ENCODE measurements at places on chromosomes 11 and 22. TPM values are rescaled to one million over a fixed set of nuclear protein-coding genes. Genes with fewer than 3 reads are reported as not detected.

MOGAT2 gene
- 0.60 TPM for total RNA-seq

LRRC74B gene
- 0.20 TPM for total RNA-seq

OR52A1 gene
- total RNA-seq = not detected

RIC3 gene
- total RNA-seq = 4.7 TPM

CD248 gene
- total RNA-seq = 4.0 TPM

HBB gene
- total RNA-seq = 20.2 TPM

TSGA10IP gene
- total RNA-seq = not detected

PTPRJ gene
- 2.0 TPM for total RNA-seq

OPCML gene
- total RNA-seq = not detected

DNA sequence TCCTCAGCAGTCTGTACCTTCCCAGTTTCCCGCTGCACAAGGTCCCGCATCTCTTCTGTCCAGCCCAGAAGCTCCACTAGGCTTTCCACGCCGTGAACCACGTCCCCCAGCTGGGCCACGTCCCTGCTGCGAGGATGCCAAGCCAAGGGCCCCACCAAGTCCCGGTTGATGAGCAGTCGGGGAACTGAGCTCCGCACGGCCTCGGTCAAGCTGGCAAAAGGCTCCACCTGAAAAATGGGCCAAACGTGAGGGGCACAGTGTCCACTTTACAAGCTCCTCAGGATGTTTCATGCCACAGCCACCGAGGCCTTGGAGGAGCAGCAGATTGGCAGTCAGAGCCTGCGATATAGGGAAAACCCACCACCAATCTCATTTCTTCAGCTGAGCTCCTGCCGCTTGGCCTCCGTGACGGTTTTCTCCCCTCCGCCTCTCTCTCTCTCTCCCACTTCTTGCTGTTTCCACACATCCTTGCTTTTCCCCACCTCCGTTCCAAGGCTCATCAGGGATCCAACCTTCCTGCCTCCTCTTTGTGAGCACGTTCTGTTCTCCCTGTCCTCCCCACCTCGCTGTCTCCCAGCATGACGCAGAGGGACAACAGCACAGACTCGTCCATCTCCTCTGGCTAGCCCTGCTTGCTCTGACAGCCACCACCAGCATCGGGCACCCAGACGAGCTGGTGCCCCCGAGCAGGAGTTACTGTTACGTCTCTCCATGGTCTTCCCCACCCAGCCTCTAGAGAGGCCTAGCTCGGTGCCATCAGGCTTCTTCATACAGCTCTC is 11.5 kb downstream of the RIC8A start:
- ATAC-seq = no peak

DNA sequence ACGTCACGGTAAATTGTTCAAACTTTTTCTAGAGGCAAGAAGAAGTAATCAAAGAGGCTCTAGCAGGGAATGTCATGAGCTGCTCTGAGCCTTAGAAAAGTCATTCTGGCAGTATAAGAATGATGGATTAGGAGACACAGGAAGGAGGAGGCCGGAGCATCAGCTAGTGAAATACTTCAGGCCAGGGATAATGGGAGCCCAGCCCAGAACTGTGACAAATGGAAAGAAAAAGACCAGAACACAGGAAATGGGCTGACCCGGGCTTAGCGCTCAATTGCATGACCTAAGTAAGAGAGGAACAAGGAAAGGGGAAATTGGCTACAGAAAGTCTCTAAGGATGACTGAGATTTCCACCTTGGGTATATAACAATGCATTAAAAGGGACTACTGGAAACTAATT is 108.6 kb downstream of the LARGE1 start:
- no peak for ATAC-seq

GRCh38 chr22:23874871-23875270 is 17.2 kb downstream of the SLC2A11 start:
- no peak for ATAC-seq

DNA sequence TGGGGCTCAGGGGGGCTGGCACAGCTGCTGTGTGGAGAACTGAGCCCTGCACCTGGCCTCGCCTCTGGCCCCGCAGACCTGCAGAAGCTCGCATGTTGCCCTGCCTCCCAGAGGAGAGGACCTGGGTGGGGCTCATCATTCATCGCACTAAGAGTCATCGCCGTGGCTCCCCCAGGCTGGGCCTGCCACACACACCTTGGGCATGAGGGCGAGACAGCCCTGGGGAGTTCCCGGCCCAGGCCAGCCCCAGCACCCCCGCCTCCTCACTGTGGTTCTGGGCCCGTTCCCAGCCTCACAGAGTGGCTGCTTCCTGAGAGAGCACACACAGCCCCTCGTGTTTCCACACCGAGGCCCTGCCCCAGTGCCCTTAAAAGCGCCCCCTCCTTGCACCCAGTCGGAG is 694.6 kb downstream of the TBC1D22A start:
- peak; percentile 43 for ATAC-seq

- ATAC-seq = peak; percentile 85
These were observed 133.5 kb downstream of the COMMD9 start for GRCh38 chr11:36155770-36156160.

DNA sequence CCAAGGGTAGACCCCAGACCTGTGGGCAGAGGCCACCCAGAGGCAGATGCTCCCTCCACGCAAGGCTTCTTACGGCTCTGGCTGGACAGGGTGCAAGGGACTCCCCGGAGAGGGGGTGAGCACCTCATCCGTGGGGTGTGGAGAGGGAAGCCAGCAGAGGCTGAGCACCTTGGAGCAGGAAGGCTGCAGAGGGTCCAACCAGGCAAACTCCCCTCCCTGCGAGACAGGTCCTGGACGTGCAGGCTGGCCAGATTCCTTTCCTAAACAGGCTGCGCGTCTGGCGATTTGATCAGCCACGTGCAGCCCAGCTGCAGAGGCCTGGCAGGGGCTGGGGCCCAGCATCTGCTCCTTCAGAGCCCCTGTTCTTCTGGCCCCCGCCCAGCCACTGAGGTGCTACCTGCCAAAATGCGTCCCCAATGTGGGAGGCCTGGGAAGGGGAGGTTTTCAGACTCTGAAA is 49.3 kb downstream of the WNT11 start:
- no peak for ATAC-seq

GRCh38 chr11:5345831-5346230 is 2.5 kb upstream of the OR51B5 start:
- ATAC-seq = no peak

DNA sequence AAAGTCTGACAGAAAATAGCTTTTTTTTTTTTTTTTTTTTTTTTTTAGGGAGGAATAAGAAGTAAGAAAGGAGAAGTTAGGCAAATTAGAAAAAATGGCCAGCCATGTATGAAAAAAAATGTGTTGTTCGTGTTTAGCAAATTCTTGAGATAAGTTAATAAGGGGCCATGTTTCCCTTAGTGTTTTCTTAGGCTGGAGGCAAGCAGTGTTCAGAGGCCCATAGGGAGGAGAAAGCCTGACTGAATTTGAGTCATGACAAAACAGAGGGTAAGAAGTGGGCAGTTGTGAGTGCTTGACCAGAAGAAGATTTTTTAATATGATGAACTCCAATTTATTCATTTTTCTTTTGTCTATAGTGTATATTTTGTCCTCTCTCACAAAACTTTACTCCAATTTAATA is 766.4 kb downstream of the FAM181B start:
- no peak for ATAC-seq

DNA sequence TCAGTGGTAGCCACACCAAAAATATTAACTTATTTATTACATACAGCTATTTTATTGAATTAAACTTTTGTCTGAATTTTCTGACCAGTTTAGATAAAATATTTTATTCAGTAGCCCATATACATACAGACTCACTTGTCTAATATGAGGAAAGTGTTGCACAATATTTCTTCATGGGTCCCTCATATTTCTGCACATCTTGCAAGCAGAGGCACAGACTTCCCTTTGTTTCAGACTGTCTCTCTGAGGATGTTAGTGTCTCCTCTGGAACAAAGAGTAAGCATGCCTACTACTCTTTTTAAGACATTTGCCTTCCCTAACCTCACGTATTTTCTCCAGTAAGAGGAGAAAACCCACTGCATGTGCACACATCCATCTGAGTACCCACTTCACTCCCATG is 81.2 kb downstream of the OR5AK2 start:
- no peak for ATAC-seq

DNA sequence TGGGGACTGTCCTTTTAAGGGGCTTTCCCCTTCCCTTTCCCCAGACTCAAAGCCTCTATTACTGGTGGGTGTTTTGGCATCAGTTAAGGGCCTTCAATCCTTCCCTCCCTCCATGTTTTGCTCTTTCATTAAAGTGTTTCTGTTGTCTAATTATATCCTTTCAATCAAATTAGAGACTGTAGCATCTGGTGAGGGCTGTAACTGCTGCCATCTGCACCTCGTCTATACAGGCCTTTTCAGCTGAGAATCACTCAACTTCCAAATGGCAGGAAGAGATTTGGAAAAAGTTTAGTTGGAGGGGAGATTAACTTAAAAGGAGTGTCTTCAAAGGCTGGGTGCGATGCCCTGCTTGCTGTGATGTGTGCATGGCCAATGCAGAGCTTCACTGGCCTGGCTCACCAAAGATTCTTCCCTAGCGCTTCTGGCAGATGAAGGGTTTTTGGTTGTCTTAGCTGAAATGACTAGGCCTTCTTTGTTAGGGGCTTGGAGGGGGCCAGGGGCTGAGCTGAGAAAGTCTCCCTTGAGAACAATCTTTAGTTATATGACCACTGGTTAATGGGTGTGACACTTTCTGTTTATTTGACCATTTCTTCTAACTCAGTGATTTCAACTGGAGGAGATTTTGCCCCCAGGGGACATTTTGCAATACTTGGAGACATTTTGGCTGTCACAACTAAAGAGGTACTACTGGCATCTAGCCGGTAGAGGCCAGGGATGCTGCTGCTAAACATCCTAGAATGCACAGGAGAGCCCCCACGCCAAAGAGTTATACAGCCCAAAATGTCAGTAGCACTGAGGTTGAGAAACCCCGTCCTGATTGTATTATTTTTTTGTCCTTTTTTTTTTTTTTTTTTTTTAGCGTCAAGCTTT is 7.5 kb downstream of the KREMEN1 start:
- no peak for ATAC-seq

DNA sequence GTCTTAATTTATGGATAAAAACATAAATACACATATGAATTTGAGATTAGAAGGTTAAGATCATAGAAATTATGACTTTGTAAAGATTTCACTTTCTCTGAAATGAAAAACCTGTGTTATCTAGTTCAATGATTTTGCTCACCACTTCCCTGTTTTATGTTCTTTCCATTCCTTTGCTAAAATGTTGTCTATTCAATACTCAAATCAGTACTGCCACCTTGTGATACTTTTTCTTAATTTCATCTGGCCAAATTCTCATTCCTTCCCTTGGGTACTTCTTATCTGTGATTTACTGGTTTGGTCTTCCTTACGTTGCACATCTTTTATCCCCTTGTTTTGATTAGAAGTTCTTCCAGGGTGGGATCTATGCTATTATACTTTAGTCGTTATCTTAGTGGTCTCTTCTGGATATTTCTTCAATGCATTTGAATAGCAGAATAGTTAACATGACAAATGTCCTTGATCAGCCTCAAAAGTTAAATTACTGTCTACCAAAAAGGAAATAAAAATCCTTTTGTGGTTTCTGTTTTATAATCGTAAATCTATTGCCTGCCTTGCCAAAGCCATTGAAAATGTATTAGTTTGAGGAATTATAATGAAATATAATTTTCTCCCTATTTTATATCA is 197.0 kb downstream of the PGR start:
- no peak for ATAC-seq

DNA sequence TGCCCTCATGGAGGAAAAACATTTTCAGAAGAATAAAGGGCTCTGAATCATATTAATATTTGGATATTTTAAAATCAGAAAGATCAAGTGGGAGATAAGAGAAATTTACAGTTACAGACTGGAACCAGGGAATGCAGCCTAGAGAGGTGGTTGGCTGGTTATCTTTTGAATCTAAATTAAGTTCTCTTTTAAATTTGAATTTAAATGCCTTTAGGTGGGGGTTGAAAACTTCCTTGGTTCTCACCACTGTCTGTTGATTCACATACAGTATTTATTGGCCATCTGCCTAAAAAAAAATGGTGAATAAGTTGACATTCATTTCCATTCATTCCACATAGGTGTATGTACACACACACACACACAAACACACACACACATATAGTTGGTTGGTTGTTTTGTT is 35.7 kb upstream of the PTPRJ start:
- ATAC-seq = no peak

- ATAC-seq = peak; percentile 43
These were observed 31.3 kb downstream of the TRAF6 start for GRCh38 chr11:36478700-36479329.

DNA sequence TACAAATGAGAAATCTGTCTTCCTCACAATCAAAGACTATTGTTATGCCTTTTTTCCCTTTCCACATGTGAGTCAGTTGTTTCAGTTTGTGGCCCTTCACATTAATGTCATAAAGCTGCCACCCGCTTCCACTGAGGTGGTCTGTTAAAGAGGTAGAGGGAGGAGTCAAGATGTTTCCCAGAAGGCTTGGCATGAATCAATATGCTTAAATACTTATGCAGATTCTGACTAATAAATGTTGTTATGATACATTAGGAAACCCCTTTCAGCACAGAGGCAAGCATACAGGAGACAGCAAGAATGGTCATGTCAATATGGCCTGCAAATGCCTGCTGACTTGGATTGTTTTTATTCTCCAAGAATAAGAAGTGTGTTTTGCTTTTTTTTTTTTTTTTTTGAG is 6.5 kb downstream of the RTN3 start:
- ATAC-seq = peak; percentile 55

DNA sequence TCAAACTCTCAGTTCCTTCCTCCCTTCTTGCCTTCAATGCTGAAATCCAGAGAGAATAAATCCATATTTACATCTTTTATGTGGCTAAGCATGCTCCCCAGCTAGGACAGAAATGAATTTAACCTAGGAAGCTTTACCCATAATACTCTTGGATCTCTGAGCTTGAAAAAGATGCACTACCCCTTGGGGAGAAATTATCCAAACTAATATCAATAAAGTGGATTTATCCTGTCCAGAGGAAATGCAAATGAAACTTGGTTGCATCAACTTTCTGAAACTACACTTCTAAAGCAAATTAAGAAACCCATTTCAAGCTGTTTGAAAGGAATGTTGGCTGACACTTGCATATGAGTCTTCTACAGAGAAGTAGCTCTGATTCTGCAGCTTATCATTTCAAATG is 347.9 kb downstream of the TTC28 start:
- no peak for ATAC-seq

- no peak for ATAC-seq
These were observed 14.6 kb downstream of the POU2AF1 start for GRCh38 chr11:111364503-111364902.

- ATAC-seq = peak; percentile 84
These were observed 28.8 kb downstream of the YAP1 start for GRCh38 chr11:102139081-102139498.

- ATAC-seq = peak; percentile 24
These were observed 1.3 kb upstream of the ZNF70 start for GRCh38 chr22:23752090-23752691.

GRCh38 chr22:26658161-26658560 is 773 bp downstream of the MIAT start:
- ATAC-seq = no peak
